ENCODE measurements at places on chromosomes 13 and 19.

GRCh38 chr13:97460004-97460775 lies 26.2 kb downstream of the RAP2A start:
- no peak for DNase-seq

- peak; percentile 50 for DNase-seq
These were observed 63.4 kb upstream of the C1QTNF9B start for GRCh38 chr13:23960566-23961156.

- peak; percentile 84 for DNase-seq
These were observed 546 bp downstream of the TBC1D4 start for GRCh38 chr13:75481176-75482069.

DNA sequence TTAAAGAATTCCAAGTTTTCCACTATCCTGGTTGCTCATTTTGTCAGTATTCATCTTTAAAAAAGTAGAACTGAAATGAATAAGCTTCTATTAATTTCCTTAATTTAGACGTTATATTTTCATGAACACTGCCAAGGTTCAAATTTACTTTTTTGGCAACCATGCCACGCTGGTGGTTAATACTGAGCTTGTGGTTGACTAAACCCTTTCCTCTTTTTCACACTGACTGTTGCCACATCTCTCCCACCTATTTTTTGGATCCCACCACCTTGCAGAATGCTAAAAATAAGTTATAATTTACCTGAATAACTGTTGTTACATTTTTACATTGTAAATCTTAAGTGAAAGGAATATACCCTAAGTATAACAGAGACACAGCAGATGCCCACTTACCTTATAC lies 45.0 kb downstream of the FLT3 start:
- DNase-seq: no peak

- peak; percentile 64 for DNase-seq
These were observed 332.4 kb upstream of the ZNF507 start for GRCh38 chr19:32012886-32013631.

DNA sequence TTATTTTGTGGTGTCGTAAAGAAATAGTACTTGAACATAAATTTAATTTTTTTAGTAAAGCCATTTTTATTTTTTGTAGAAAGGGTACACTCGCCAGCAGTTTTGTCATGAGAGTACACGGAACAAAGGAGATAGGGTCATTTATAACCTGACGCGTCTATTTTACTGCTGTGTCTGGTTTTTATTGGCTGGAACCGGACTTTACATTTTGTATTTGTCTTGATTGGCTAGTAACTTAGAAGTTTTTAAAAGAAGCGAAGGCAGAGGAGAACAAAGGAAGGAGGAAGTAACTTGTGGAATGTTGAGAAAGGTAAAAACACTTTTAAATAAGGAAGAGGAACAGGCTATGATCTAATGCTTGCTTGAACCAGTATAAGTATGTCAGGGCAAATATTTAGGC lies 43.5 kb downstream of the TRPM4 start:
- DNase-seq: no peak

- DNase-seq: no peak
These were observed 1.3 kb downstream of the RPS16 start for GRCh38 chr19:39434123-39435076.

GRCh38 chr13:80903911-80904310 lies 563.0 kb upstream of the SPRY2 start:
- no peak for DNase-seq

DNA sequence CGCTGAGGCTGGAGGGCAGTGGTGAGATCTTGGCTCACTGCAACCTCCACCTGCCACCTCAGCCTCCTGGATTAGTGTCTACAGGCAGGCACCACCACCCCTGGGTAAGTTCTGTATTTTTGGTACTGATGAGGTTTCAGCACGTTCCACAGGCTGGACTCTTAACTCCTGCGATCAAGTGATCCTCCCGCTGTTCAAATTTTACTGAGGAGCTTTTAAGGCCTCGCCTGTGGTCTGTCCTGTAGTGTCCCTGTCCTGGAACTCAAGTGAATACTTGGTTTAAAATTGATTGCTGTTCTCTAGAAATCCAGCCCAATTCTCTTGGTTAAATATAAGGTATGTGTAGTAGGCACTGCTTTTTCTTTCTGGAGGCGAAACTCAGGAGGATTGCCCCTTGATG lies 65.2 kb downstream of the DPRX start:
- no peak for DNase-seq

DNA sequence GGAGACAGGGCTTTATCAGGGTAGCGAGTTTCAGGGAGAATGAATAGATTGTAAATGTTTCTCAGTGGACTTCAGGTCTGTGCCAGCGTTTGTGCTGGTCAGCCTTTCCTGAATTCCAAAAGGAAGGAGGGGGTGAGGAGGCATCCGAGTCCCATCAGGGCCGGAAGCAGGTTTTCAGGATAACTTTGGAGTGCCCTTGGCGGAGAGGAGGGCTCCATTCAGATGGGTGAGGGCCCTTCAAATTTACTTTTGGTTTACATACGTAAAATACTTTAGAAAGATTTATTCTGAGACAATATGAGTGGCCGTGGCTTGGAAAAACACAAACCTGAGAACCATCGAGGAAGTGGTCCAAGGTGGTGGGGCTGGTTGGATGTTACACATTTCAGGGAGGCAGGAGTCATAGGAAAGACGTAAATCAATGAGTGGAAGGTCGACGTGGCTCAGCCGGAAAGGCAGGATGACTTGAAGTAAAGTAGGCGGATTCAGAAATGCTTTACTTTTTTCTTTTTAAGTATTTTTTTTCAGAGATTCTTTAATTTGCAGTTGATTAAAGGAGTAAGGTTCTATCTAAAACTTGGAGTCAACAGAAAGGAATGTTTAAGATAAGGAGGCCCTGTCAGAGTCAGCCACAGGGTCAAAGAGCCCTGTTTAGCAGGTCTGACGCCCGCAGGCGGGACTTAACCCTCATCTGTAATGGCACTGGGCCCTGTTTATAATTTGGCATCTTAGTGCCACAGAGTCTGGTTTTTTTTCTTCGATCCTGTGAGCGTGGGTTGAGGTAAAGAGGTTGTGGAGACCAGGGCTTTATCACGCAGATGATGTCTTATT lies 32.8 kb downstream of the ATP11A start:
- DNase-seq: no peak

- DNase-seq: no peak
These were observed 9.7 kb upstream of the DPRX start for GRCh38 chr19:53621885-53622740.

DNA sequence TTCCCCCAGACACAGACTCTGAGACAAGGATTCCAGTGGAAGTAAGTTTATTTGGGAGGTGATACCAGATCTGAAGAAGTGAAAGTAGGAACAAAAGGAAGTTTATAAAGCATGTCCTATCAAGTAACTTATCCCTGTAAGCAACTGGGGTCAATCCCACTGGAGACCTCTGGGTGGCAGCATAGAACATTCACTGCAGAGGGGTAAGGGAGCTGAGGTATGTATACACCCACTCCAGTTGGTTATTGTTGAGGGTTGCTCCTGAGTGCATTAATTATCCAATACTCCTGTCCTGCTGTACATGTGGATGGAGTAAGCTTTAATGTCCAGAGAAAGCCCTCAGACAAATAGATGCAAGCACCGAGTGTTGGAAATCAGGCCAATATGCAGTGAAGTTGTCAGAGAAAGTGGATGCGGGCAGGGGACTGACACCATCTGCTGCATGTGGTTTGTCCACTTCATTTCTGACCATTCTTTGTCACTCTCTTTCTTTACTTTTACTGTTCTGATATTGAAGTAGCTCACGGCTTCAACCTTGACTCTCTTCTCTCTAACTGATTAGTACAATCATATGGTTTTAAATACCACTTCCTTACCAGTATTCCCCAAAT lies 46.7 kb downstream of the NOTCH3 start:
- no peak for DNase-seq

Data from eye (tissue), 1 donor.